ENCODE measurements at places on chromosomes 1 and 21.

DNA sequence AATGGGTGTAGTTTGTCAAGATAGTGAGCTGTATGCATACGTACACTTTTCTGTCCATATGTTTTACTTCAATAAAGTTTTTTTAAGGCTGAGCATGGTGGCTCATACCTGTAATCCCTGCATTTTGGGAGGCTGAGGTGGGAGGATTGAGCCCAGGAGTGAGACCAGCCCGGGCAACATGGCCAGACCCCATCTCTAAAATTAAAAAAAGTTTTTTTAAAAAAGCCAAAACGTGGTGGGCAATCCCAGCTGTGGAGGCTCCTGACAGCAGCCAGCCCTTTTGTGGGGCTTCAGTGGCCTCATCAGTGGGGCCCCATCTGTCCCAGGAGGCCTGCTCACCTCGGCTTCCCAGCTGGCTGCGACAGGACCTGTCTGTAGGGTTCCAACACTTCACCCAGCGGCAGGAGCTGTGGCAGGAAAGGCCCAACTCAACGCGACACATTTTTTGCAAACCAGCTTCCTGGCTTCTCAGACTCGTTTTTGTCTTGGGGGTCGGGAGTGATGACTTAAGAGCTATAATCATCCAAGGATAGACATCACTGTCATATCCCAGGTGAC is 56.9 kb upstream of the LBR start:
- DNase-seq, result no peak

GRCh38 chr1:234987415-234988154 is 141.1 kb downstream of the TOMM20 start:
- no peak for DNase-seq

- DNase-seq, result no peak
These were observed 49.7 kb downstream of the B3GALT5 start for GRCh38 chr21:39662411-39662953.

GRCh38 chr1:36178471-36179219 is 22.7 kb downstream of the MAP7D1 start:
- no peak for DNase-seq

- DNase-seq, result no peak
These were observed 73.7 kb downstream of the LRRC8D start for GRCh38 chr1:89894210-89895201.

DNA sequence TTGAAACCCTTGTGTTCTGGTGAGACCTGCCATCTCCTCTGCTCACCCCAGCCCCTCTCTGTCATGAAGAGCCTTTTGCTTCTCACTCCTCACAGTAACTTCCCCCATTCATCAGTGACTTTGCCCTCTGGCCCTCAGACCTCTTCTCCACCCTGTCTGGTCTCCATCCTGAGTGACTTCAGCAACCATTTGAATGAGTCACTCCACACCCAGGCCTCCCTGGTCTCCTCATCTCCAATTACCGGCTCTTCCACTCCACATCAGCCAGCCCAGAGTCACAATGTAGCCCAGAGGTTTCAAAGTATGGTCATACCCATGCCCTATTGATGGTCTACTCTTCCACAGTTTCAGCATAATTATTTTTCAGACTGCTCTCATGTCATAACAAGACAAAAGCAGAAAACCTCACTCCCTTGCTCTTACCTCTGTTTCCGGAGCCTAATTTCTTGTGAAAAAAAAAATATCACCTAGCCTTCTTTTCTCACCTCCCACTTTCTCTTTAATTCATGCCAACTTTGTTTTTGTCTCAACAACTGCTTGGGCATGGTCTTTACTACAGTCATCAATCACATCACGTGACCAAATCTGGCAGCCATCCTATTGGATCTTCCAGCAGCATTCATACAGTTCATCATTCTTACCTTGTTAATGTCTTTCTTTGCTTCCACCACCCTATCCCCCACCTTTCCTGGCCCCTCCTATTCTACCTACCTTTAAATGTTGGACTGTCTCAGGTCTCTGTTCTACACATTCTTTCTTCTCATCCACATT is 35.6 kb upstream of the NEK7 start:
- DNase-seq, result no peak

DNA sequence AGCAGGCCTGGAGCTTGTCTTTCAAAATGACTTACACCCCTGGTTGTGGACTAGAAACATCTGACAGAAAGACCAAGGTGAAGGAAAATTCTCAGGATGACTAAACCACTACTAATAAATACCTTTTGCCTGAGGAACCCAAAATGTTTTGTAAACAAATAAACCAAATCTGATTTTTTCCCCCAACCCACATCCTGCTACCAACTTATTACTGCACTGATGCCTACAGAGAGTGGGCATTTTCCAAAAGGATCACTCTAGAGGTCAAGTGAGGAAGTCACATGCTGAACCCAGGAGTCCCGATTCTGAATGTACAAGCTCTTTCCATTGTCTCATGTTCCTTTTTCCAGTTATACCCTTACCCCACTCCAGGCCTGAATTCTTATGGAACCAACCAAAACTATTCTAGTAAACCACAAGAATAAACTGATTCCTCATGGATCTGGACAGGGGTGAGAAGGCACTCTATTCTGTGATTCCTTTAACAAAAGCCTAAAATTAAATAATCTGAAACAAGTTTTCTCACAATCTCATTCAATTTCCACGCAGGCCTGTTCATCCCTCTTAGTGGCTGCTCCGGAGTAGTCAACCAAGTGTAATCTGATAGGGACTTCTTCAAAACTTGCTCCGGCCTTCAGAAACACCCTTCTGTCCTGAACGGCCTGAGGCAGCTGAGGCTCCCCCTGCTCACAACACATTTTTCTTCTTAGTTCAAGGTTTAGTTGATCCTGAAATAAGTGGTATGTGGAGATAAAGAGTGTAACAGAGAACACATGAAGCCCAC is 1.4 kb downstream of the PI4KB start:
- no peak for DNase-seq

DNA sequence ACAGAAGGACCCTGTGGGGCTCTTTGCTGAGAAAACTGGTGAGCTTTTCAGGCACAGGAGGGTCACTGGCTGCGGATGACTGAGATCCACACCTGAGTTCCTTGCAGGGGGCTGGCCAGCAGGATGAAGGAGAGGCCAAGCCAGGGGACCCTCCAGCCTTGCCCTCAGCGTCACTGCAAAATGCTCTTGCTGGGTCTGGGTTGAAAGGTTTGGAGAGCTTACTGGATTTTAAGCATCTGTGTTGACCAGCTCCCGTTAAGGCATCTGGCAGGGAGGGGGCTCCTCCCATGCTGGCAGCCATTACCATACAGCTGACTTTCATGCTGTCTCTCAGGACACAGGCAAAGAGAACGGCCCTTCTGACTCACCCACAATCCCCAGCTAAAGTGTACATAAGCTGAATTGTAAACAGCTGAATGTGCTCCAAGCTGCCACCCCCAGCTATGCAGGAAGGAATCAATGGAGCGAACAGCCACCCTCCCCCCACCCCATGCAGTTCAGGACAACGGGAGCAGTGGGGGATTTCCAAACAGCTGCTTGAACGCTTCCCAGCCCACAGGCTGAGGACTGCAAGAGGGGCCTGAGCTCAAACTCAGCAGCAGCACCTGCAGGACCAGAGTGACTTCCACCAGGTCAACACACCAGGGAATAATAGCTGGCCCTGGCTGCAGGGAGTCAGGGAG is 21.3 kb upstream of the A3GALT2 start:
- no peak for DNase-seq

DNA sequence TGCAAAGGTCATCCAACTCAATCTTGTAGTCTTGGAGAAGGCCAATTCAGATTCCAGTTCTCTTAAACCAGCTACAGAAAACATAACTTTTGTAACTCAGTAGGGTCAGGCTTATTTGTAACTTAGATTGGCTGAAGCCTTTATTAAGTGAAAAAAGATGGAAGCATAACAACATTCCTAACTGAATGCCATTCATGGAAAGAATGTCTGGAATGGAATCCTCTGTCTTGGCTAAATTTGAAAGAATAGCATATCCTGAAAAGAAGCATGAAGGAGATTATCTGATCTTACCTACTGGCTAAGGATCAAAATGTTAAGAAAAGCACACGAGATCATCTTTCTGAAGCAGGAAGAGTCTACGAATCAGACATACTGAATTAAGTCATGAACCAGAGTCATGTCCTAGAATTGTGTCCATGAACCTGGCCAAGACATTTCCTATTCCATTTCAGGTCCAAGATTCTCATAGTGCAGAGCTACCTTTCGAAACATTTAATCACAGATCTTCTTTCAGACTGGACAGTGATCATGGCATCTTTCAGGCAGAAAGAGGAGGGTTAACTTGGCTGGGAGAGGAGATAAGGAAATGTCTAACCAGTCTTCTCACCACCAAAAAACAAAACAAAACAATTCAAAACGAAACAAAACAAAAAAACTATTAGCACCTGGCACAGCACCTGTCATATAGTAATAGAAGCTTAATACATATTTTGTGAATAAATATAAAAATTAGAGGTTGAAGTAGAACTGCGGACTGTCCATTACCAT is 75.6 kb downstream of the XCL2 start:
- DNase-seq, result no peak

- DNase-seq, result no peak
These were observed 948.4 kb downstream of the MRPL39 start for GRCh38 chr21:24658926-24659325.

GRCh38 chr1:210342986-210343780 is 14.5 kb downstream of the HHAT start:
- no peak for DNase-seq

GRCh38 chr1:10253755-10254154 is 43.4 kb downstream of the KIF1B start:
- no peak for DNase-seq

DNA sequence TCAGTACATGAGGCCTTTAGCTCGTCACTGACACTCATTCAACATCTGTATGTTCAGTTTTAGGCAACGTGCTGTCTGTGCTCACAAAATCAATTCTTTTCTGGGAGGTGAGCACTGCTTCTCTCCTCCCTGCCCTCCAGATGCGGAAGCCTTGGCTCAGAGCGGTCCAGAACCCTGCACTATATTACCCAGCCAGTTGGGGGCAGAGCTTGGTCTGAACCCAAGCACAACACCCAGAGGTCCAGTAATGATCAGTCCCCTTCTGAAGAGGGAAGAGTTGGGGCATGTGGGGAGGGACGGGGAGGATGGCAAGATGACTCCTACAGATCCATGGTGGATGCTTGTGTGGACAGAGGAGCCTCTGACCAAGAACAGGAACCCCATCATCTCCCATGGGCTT is 5.6 kb upstream of the DSCAM start:
- DNase-seq, result no peak

- no peak for DNase-seq
These were observed 1.0 kb upstream of the HP1BP3 start for GRCh38 chr1:20787840-20788795.

DNA sequence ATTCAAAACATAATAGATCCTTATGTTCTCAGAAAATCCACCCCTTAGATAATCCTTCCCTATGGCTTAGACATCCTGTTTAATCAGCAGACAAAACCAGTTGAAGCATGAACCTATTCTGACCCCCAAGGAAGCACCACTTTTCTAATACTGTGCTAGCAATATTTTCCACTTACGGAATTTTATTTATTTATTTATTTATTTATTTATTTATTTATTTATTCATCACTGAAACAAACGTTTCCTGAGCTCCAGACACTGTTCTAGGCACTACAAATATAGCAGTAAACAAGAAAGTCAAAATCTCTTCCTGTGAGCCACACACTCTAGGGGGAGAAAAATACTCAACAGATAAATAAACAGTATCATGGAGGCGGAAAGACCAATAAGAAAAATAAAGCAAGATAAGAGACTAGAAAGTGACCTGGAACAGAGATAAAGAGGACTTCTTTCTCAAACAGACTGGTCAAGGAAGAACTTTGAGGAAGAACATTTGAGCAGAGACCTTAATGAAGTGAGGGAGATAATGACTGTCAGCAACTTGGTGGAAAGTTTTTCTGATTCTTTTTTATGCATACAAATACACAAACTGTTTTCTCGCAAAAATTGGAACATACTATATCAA is 145.5 kb upstream of the POGK start:
- no peak for DNase-seq

DNA sequence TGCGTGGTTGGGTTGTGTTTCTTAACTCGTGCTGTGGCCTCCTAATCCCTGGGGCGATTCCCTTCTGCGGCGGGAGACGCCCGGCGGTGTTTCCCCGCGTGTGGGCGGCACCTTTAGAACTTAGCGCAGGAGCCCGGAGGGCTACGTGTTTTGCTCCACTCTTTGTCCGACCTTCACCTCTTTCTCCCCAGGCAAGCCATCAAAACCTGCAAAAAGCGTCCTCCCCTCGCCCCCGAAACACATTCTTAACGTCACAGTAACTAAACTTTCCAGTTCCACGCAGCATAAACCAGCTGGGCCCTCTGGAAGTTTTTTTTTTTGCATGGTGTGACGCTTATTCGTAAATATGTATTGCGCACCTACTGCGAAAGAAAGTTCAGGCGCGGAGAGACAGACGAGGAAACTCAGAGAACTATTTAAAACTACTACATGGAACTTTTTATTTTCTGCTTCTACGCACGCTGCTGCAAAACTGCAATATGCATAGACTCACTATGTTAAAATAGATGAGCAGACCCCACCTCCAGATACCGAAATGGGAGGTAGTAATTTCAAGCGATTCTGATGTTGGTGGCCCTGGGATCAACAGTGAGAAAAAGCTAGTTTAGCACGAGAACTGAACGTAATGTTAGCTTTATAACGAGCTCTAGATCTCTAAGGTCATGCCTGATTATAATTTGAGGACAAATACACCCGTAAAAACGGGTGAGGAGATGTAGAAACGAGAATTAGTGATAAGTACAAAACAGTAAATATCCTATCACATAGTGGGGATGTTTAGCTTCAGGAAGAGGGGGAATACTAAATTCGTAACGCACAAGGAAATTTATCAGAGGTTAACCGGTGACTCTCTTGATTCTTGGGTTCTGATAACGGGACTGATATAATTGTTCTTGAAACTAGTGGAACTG is 920 bp downstream of the MTR start:
- DNase-seq, result no peak

DNA sequence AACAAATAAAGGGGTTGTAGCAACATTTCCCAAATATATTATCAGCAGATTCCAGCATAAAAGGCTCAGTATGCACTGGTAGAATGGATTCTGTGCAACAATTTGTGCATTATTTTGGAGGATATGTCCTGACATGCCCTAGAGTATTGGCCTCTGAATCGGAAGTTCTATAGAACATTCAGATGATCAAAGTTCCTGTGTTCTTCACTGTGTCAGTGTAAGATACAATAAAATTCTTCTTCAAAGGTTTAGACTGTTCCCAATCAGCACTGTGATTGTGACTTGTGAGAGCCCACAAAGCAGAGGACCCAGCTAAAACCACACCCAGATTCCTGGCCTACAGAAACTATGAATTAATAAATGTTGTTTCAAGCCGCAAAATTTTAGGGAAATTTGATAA is 33.6 kb upstream of the GBP5 start:
- DNase-seq, result no peak
